ENCODE measurements at places on chromosomes 5 and 9.

GRCh38 chr9:88179062-88179521 is 40.8 kb upstream of the SPATA31C2 start:
- no peak for DNase-seq

DNA sequence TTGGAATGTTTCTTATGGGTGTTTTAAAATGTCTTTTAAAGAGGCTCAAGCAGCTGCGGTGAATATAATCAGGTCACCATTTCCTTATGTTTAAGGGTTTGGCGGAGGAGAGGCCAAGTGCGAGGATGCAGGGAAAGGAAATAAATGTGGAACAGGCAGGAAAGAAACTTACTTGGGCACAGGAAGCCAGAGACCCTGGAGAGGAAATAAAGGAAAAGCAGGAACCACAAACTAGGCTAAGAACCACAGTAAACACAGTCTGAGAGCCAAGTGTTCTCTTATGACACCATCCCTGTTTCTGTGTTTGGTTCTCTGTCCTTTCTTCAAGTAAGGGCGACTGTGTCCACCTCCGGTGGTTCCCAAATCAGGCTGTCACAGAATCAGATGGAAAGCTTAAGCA is 166.5 kb downstream of the C9orf152 start:
- DNase-seq, result no peak

GRCh38 chr5:181173027-181173419 is 25.6 kb downstream of the OR2V2 start:
- DNase-seq, result peak; percentile 83

GRCh38 chr5:29077451-29077850 is 2039.1 kb upstream of the CDH9 start:
- no peak for DNase-seq

- DNase-seq, result no peak
Observed at GRCh38 chr5:100444961-100445360, 90.2 kb upstream of the FAM174A start.

GRCh38 chr5:10289353-10289752 is 18.3 kb downstream of the CMBL start:
- DNase-seq, result no peak

DNA sequence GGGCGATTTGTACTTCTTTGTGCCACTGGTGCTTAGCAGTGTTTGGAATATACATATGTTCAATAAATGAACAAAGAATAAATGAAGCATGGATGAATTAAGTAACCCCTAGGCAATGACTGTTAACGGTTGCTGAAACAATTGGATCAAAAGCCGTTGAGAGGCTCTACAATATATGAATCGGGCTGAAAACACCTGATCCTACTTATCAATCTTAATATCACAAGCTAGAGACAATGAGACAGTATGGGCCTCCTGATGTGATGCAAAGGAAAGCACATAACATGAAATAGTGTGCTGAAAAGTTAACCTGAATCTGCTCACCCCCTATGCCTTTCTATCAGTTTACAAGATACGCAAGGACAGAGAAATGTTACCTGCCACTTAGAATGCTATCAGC is 410.3 kb upstream of the RGMB start:
- no peak for DNase-seq

DNA sequence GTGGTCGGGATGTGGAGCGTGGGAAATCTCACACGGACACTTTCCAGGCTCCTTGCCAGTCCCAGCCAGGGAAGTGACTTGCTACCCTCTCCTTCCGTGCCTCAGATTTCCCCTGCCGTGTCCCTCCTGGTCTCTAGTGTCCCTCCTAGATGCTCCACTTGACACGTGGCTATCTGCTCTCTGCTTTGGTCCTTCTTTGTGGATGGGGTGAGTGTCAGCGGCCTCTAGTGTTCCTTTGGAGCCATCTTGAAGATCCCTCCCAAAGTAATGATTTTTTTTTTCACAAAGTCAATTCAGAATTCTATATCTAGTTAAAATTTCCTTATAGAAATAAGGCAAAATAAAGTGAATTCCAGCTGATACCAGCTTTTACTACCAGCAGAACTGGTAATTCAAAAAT is 117.7 kb downstream of the MRPL36 start:
- no peak for DNase-seq

DNA sequence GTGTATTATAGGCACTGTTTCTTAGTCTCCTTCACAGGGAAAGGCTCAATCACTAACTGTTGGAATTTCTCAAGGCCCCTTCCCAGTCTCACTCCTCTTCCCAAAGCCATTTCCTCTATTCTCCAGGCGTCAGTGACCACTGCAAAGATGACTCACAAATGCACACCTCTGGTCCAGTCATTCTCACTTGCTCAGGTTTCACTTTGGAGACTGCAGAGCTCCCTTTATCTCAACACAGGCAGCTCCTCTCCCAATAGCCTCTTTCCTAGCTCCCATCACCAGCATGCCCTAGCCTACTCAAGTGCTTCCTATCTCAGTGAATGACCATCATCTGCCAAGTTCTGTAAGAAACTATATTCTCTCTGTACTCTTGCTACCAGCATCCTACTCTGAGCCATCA is 323.6 kb downstream of the NTRK2 start:
- DNase-seq, result no peak

GRCh38 chr5:179766021-179766725 is 27.6 kb upstream of the LTC4S start:
- no peak for DNase-seq

- DNase-seq, result no peak
Observed at GRCh38 chr5:60092671-60093422, 199.3 kb upstream of the PDE4D start.

- DNase-seq, result peak; percentile 34
Observed at GRCh38 chr5:1343931-1344901, 683 bp downstream of the CLPTM1L start.

GRCh38 chr5:38162625-38163024 is 95.7 kb upstream of the EGFLAM start:
- no peak for DNase-seq

DNA sequence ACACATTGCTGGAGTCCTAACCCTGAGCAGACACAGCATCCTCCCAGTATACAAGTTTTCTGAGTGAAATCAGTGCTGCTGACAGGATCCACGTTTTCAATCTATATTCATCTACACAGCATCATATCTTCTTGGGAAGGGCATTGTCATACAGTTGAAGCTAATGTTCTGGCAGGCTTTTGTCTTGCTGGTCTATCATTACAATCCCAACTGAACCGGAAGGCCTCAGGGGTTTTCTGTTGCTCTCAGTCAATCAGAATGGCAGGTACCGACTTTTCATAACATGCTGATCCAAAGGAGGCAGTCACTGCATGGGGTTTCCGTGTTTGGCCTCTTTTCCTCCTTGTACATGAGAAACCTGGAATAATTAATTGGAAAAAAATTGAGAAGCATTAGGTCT is 2118.8 kb upstream of the WWC1 start:
- no peak for DNase-seq

DNA sequence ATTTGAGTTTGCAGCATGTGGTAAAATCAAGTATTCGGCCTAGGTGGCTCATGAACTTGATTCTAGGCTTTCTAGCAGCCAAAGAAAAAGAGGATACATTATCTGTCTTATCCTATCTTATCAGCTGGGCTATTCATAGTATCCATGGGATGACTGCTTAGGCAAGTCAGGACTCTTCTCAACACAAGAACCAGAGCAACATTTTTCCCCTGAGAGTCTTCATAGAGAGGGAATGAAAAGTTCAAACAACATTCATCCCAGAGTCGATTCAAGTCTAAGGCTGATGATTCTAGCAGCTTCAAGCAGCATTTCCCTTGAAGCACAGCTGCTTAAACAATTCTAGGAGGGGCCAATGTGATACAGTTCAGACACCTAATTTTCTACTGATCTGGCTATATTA is 3.0 kb downstream of the S100Z start:
- DNase-seq, result no peak

DNA sequence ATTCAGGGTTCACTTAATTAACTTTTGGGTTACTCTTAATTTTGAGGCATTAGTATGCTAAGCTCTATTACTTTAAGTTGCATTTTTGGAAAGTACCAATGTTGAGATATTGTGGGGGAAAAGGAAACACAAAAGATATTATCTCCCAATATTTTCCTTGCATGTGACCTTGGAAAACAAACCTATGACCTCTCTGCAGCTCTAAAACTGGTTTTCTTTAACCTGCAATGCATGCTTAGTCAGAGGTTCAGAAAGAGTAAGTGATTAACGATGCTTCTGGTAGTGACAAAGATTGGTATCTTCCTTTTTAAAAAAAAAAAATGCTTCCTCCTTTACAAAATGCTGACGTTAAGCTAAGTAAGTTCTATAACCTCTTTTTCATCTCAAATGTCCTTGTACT is 44.9 kb upstream of the CDH18 start:
- DNase-seq, result no peak

DNA sequence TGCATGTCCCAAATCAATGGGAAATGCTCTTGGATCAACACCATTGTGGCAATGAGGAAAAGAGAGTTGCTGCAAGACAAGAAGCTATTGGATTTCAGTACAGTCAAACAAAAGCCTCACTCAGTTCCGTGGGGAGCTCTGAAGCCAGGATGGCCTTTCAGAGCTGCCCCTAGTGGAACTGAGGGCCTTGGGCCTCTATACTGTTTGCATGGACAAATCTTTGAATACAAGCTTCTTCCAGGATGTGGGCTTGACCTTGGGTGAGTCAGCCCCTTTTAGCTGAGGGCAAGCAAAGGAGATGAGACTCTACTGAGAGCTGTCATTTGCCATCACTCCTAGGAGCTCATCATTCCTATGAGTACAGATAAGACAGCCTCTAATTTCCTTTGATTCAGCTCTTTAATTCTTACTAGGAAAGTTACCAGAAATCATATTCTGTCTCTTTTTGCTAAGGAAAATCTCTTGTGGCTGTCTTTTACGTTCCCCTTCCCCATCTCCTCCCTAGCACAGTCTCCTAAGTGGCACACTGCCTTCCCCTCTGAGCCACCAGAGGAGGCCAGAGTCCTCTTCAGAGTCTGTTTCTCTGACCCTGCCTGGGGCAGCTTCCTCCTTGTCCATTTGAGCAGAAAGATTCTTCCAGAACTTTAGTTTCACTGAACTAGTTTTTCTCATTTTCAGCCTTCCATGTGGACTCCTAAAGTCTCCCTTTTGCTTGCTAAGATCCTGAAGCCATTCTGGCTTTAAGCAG is 168.8 kb upstream of the POC5 start:
- peak; percentile 26 for DNase-seq

DNA sequence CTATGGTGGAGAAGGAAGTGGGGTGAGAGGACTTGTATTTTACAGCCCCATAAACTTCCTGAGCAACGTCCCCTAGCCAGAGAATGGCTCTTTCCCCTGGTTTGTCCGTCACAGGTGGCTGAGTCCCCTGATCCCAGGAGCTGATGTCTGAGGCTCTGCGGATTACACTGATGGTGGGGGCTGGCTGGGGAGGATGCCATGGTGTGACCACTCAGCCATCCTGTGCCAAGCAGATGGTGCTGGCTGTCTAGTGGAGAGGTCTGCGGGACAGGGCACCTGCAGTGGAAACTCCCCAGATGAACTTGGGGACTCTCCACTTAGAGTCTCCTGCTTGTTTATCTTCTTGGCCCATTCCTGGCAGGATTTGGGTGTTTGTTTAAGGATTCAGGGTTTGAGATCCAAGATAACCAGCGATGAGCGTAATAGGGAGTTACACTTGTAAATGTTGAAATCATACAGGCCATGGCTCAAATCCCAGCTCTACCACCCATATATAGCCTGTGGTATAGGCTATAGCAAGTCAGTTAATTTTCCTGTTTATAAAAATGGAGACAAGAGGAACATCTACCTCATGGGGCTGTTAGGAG is 4.7 kb upstream of the PTGS1 start:
- DNase-seq, result no peak
